Spinal cord (tissue), 10 donors: ENCODE measurements at places on chromosomes 4 and X. TPM values are rescaled to one million over a fixed set of nuclear protein-coding genes. Genes with fewer than 3 reads are reported as not detected.

SLITRK4 gene
- total RNA-seq = 15.2 TPM

SLC6A14 gene
- total RNA-seq = not detected

GRCh38 chr4:100826808-100827548 is 309.2 kb upstream of the EMCN start:
- DNase-seq = no peak

DNA sequence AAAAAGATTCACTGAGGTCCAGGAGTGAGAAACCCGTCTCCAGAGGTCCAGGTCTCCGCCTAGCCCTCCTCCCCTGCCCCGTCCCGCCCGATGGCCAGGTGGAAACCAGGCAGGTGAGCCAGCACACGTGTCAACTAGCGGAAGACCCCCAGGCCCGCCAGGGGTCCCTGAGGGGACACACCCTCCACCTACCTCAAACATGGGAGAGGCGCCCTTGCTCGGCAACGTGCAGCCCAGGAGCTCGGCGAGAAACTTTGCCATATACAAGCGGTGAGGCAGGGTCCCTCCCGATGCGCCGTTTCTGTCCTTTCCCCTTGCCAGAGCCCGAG is 330.0 kb downstream of the HNRNPD start:
- no peak for DNase-seq

GRCh38 chr4:186666750-186667149 is 56.9 kb downstream of the FAT1 start:
- no peak for DNase-seq

GRCh38 chr4:35918491-35918977 is 325.8 kb downstream of the ARAP2 start:
- no peak for DNase-seq

DNA sequence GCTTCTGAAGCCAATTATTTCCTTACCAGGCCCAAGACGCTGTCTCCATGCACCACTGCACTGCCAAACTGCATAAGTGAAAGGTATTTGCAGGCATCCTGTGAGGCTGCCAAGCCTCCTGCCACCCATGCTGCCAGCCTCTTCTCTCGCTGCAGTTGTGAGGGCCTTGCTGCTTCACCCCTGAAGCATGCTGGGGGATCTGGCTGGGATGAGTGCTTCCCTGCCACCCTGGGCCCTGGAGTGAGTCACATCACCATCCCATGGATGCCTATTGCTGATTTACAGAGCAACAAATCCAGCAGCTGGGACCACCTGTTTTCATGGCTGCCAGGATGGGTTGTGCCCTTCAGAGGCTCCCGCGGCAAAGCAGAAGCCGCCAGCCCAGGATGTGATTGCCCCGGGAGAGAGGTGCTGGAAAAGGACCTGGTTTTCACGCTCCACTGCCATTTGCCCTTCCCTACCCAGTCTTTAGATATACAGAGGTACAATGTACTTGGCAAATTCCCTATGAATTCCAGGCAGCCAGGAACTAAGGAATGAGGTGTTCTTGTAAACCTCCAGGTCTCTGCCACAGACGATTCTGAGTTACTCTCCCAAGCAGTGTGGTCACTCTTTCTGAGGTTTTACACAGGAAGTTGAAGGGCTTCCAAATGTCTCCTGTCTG is 41.5 kb upstream of the PTCHD1 start:
- DNase-seq = peak; percentile 21

GRCh38 chrX:39559229-39559628 is 538.5 kb downstream of the BCOR start:
- no peak for DNase-seq

- no peak for DNase-seq
Measured at GRCh38 chr4:185194924-185195888, 8.6 kb downstream of the CFAP97 start.

ARHGAP4 gene
- total RNA-seq = 20.4 TPM

TMEM255A gene
- total RNA-seq = 8.8 TPM

DNA sequence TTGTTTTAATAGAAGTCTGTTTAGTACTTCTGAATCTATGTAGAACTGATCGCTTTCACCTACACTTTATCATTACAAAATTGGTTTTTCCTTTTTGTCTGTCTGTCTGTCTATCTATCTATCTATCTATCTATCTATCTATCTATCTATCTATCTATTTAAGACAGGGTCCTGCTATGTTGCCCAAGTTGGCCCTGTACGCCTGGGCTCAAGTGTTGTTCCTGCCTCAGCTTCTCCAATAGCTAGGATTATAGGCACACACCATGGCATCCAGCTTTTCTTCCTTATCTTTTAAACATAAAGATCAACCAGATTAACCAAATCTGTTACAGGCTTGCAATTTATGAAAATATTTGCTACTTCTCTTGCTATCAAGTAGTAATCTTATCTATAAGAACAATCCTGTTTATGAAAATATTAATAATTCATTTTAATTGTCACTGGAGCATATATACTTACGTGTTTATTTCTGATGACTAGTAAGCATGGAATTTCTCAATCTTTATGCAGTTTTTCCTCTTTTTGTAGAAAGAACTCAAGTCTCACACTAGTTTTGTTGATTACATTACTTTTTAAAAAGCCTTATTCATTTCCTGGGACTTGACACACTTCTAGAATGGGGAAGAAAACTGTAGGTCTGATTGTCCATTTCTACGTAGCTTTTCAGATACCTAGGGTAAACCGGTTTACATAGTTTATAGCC is 24.5 kb downstream of the KIAA0232 start:
- DNase-seq = no peak

GRCh38 chr4:72779241-72779640 is 210.2 kb upstream of the ADAMTS3 start:
- DNase-seq = no peak

- no peak for DNase-seq
Measured at GRCh38 chrX:39736216-39737211, 361.2 kb downstream of the BCOR start.

XAGE1A gene
- not detected for total RNA-seq

HMGN5 gene
- 4.1 TPM for total RNA-seq

SUPT20HL2 gene
- not detected for total RNA-seq

DNA sequence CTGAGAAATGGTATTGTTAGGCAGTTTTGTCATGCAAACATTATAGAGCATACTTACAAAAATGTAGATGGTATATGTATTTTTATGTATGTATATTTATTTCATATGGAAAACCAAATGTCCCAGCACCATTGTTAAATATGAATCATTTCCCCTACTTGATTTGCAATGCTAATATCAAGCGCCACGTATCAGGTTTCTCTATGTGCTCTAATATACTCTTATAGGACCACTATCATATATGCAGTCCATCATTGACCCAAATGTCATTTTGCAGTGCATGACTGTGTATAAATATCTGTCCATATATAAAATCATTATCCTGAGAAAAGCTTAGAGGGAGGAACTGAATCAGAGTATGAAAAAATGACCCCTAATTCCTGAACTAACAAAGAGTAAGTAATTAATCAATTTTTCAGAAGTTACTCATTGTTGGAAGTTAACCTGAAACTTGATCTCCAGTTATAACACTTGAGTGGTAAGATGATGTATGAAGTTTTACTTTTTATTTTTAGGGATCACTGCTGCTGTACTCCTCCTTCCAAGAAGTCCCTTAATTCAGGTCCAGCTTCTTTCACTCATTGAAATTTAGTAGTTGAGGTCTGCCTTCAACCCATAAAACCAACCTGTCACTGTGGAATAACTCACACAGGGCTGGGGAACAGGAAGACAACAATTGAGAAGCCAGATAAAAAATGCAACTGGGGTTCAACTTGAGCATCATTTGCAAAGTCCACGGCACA is 134.8 kb upstream of the LDB2 start:
- no peak for DNase-seq

DNA sequence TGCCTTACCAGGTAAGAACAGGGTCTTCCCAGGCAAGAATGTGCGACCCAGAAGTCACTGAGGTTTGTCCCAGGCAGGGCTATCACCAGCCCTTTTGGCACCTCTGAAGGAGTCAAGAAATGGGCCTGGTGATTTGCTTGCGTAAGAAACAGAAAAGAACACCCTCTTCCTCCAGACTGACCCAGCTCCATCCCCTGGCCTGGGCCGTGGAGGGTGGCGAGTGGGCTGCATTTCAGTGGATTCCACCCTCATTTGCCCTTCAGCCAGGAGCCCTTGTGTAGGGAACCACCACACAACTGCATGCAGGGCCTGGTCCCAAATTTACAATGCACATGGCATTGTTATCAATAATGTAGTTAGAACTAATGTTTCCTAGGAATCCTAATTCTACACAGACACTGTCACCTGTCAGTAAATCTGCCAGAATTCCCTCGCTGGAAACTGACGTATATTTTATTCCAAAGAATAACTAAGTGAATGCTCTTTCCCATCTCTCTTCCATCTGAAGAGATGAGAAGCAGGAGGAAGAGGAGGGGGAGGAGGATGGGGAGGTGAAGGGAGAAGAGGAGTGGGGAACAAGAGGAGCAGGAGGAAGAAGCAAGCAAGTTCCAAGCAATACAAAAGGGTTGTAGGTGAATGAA is 46.6 kb downstream of the TSPAN5 start:
- no peak for DNase-seq

GRCh38 chr4:111924696-111925095 is 220.6 kb upstream of the FAM241A start:
- DNase-seq = no peak

RTL3 gene
- 0.10 TPM for total RNA-seq

DNA sequence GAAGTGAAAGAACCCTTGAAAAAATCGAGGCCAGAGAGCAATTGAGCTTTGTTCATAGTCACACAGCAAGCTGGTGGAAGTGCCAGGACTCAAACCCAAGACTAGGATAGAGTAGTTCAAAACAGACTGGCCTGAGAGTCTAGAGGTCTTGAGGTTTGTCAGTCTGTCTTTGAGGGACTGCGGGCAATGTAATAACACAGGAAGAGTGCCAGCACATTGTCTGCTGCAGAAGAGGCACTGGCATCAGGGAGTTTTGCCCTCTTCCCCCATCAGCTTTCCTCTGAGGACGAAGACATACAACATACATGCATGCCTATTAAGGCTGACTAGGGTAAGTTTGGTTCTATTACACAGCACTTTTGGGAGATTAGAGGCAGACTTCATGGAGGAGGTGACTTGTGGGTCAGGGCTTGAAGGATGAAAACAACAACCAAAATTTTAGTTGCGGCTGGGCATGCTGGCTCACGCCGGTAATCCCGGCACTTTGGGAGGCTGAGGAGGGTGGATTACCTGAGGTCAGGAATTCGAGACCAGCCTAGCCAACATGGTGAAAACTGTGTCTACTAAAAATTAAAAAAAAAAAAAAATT is 64.1 kb upstream of the LAS1L start:
- DNase-seq = no peak
